ENCODE measurements at places on chromosomes 7 and 10.

DNA sequence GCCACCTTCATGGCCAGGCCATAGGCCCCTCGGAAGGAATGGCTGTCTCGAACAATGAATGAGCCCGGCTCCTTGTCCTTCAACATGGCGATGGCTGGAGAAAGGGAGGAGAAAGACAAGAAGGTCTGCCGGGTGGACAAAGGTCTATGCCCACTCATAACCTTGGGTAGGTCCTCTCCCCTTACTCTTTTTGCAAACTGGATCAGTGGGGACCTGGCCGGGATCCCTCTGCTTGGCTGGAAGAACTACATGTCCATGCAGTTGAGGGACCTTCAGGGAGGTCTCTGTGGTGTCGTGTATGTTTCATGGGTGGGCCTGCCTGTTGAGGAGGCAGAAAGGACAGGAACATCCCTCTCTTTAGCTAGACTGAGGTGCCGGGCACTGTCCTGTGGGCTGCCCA, 284.8 kb downstream of the TNS3 start:
- DNase-seq: no peak

- DNase-seq: no peak
Measured at GRCh38 chr7:47734287-47734948, 152.5 kb upstream of the TNS3 start.

GRCh38 chr7:134948736-134949135, 37.6 kb upstream of the AGBL3 start:
- DNase-seq: no peak

DNA sequence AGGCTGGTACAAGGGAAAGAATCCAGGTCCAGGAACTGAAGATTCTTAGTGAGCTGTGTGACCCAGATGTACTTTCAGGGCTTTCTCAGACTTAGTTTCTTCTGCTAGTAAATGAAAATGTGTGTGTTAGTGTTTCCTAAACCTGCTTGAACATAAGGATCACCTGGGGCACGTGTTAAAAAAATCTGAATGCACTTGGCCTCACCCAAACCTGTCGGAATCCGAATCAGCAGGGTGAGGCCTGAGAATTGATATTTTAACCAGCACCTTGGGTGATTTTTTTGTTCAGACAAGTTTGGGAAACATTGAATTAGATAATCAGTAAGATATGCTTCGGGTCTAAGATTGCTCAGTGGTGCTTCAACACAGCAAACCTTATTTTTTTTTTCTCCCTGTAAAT, 59.7 kb downstream of the ZNF365 start:
- DNase-seq: no peak

- DNase-seq: no peak
Measured at GRCh38 chr7:53437336-53437735, 401.9 kb downstream of the POM121L12 start.

DNA sequence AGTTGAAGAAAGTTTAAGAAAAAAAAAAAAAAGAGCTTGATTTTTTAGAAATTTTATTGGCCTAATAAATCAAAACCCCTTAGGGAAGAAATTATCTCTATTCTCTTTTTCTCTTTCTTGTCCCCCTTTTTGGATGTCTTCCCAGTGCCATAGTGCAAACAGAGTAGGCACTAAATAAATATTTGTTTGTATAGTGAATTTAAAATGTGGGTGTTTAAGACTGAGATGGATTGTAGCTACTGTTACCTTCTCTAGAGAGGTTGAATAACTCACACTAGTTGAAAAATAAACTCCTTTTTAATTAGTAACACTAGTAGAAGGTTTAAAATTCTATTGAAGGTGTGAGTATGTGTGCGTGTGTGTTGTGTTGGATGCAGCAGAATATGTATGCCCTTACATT, 783.8 kb downstream of the NXPH1 start:
- DNase-seq: no peak

DNA sequence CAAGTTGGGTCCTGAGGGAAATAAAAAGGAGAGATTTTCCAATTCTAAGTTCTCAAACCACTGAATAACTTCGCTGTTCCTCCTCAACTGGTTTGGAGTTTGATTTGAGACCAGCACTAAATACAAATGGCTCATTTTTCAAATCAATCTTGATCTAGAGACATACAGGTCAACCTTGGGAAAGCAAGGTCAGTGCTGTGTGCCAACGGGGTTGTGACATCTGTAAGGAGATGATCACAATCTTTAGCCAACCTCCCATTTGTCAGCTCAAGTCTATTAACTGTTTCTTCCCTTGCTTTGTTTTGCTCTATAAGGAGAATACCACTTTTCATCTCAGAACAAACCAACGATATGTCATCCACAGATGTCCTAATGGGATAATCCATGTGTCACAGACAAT, 131.1 kb downstream of the TAX1BP1 start:
- no peak for DNase-seq

DNA sequence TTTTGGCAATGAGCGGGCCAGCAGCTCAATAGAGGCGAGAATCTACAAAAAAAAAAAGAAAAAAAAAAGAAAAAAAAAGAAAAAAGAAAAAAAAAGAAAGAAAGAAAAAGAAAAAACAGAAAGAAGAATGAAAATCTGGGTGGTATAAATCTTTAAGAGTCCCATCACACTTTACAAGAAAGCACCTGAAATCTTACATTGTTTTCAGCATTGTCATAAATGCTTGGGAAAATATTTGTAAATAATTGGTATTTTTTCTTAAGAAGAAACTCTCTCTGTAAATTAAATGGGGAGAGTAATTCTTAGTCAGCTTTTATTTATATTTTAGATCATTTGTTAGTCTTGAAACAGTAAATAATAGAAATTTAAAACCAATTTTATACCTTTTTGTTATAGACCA, 38.2 kb downstream of the NDUFB2 start:
- DNase-seq: no peak

DNA sequence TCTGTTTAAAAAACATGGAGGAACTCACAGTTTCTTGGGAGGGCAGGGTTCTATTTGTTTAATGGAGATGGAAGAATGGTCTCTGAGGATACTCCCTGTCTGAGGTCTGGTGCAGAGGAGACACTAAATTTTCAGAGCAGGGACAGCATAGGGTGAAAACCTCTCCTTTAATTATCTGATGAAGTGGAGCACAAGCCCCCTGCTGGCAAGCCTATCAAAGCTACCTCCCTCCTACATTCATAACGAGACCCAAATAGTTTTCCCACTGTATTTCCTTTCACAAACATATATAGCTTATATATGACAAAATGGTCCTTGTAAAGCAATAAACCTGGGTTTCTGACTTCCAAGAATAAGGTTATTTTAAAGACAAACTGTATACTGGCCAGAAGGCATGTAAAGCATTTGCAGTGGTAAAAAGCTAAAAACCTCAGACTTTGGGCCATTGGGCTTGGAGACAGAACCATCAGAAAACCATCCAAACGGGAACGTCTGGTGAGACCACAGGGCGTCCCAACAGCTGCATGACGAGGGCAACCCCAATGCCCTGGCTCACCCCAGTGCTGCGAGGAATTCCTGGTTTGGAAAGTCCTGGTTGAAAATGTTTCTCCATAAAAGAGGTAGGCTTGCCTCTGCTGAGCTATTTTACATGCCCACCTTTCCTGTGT, 201.3 kb downstream of the FANK1 start:
- no peak for DNase-seq

GRCh38 chr7:76220185-76221057, 18.7 kb downstream of the SRRM3 start:
- DNase-seq: no peak

GRCh38 chr10:63515002-63515763, 6.0 kb upstream of the REEP3 start:
- DNase-seq: peak; percentile 31

DNA sequence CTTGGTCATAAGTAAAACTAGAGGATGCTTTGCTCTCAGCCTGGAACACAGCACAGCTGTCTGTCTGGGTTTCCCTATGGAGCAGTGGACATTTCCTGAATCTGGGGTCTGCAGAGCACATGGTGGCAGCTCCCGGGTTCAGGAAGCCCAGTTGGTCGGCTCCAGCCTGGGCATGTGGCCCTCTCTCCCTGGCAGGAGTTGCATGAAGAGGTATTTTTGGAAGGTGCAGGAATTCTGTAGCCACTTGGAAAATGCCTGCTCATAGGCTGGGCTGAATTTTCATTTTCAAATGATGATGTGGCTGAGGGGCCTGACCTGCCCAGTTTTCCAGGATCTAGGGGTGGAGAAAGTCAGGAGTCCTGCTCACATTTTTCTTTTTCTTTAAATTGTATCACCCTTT, 6.7 kb upstream of the TPST1 start:
- DNase-seq: peak; percentile 79

- no peak for DNase-seq
Measured at GRCh38 chr10:62079885-62080559, 178.5 kb downstream of the ARID5B start.

GRCh38 chr7:44208085-44208484, 7.3 kb downstream of the YKT6 start:
- DNase-seq: no peak

DNA sequence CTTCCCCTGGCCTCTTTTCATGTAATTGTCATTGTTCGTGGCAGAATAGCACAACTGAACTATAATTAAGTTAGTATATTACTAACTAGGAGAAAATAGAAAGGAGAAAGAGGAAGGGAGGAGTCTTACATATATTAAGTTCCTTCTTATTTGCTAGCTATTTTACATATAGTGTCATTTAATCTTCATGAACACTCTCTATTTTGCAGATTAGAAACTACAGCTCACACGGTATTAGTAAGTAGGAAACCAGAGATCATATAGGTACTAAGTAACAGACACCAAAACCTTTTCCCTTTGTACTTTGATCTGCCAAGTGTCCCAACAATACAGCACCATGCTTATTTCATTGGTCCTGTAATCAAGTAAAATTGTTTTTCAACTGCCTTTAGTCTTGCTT, 202.4 kb upstream of the HPS1 start:
- no peak for DNase-seq

GRCh38 chr7:113756250-113756649, 162.6 kb downstream of the PPP1R3A start:
- DNase-seq: no peak

DNA sequence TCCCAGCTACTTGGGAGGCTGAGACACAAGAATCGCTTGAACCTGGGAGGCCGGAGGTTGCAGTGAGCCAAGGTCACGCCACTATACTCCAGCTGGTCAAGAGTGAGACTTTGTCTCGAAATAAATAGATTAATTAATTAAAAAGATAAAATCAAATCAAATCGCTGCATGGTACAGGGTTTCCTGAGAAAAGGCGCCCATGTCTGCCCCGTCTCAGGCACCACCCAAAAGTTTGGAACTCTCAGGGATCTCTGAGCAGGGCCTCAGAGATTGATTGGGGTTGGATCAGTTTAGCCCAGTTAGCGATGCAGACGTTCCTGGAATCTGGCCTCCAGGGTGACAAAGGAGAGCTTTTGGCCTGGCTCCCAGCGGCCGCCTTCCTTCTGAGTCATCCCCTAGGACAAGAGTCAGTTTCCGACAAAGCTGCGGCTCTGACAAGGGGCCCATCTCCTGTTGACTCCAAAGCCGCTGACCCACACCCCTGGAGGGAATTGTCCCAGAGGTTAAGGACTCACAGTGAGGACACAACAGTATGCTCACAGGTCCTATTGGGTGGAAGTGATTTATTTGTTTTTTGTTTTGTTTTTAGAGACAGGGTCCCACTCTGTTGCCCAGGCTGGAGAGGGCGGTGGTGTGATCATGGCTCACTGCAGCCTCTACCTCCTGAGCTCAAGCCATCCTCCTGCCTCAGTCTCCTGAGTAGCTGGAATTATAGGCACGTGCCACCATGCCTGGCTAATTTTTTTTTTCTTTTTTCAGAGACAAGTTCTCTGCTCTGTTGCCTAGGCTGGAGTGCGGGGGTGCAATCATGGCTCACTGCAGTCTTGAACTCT, 6.8 kb downstream of the ORAI2 start:
- no peak for DNase-seq

DNA sequence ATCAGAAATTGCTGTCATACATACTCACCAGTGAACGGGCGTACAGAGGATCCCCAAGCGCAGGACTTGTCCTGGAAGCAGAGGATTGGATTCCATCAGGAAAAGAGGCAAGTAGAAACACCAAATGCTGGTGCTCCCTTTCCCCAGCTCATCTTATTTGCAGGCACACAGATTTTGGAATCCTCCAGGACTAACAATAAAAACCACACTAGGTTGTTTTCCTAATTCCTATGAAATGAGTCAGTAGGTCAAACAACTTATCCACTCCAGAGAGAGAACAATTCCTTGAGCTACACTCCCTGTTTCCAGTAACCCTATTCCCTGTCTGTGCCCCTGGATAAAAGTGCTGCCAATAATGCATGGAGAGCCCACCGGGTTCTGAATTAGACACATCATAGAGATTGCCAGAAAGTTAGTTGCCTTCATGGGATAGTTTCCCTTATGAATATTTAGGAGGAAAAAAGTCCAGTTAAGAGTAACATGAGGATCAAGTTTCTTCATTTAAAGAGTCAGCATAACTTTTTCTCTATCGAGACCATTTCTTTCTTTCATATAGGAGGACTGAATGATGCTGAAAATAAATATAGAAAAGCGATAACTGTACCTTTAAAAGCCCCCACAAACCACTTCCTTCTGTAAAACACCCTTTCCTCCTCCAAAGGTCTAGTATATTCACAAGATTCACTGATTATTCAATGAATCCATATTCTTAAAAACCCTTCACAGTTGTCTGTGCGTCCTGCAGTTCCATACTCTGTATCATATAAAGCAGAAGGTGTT, 178.3 kb upstream of the KLF14 start:
- no peak for DNase-seq

DNA sequence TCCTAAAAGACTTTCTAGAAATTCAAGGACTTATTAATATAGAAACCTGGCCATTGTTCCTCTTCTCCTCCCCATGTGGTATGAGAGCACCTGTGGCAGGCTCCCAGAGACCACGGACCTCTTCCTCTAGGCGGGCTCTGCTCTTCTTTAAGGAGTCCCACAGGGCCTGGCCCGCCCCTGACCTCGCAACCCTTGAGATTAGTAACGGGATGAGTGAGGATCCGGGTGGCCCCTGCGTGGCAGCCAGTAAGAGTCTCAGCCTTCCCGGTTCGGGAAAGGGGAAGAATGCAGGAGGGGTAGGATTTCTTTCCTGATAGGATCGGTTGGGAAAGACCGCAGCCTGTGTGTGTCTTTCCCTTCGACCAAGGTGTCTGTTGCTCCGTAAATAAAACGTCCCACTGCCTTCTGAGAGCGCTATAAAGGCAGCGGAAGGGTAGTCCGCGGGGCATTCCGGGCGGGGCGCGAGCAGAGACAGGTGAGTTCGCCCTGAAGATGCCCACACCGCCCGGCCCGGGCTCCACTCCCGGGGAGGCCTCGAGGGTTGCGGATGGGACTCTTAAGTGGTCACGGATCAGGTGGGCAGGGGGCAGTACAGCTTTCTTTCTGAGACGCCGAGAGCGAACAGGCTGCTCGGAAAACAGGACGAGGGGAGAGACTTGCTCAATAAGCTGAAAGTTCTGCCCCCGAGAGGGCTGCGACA, at the start of gene SLC26A4:
Gene SLC26A4, plus strand, starts transcription at position 448 of the 700 bp plus-strand sequence. CDS start 814 bp downstream, outside the sequence.
- no peak for DNase-seq

GRCh38 chr10:64261676-64262075, 740.5 kb downstream of the REEP3 start:
- peak; percentile 79 for DNase-seq

GRCh38 chr10:33930079-33930478, 595.6 kb upstream of the NRP1 start:
- no peak for DNase-seq

- DNase-seq: no peak
Measured at GRCh38 chr10:64529003-64529350, 1007.8 kb downstream of the REEP3 start.

Data from cerebellar cortex (tissue), 1 donor.